ENCODE measurements at places on chromosomes 3 and 15.

- no peak for DNase-seq
Measured at GRCh38 chr3:102497571-102497970, 62.8 kb downstream of the ZPLD1 start.

DNA sequence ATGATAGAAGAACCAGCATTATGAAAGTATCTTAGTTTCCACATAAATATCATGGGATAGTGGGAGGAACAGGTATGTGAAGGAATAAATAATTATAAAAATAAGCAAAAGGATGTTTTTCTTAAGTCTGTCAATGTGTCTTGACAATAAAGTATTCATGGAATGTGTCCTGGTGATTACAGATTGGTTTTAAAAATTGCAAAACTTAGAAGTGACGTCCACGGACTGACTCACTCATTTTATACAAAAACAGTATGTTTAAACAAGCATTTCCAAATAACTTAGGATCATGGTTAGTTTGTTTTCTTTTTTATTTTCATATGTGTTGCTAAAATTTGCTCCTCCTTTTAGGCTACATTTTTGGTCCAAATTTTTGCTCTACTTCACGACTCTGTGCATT, 687.0 kb upstream of the NECTIN3 start:
- no peak for DNase-seq

- no peak for DNase-seq
Measured at GRCh38 chr15:92306663-92307062, 87.0 kb upstream of the ST8SIA2 start.

- no peak for DNase-seq
Measured at GRCh38 chr15:66863390-66864085, 161.5 kb downstream of the SMAD6 start.

DNA sequence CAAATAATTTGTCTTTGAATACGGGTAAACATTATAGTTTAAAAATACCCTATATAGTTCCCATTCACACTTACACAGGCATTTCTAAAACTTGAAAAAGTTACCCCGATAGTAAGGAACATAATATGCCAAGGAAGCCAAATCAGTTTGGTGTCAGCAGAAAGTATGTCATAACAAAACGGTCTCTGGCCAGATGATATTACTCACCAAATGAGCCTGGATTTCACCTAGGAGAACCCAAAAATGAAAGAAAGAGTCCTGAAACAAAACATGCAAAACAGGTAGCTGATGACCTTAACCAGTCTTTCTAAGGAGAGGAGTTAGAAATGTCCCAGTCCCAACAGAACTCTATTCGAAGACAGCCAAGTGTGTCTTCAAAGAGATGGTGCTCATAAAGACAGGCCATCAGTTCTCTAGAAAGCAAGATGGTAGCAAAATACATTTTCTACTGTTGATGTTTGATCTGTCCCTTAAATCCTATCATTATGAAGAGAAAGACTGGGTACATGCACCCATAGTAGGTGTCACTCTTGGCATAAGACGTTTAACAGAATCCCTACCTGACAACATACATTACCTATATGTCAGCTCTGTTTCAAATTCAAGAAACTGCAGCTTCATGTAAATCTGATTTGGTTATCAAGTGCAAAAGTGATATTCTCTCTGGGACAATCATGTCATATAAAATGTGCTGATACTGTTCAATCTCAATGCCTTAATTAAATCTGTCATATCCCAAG, 942.5 kb downstream of the ROBO1 start:
- DNase-seq, result no peak

GRCh38 chr3:194876403-194877095, 190.9 kb downstream of the FAM43A start:
- DNase-seq, result no peak

GRCh38 chr15:31364301-31365031, 37.8 kb downstream of the KLF13 start:
- DNase-seq, result no peak

DNA sequence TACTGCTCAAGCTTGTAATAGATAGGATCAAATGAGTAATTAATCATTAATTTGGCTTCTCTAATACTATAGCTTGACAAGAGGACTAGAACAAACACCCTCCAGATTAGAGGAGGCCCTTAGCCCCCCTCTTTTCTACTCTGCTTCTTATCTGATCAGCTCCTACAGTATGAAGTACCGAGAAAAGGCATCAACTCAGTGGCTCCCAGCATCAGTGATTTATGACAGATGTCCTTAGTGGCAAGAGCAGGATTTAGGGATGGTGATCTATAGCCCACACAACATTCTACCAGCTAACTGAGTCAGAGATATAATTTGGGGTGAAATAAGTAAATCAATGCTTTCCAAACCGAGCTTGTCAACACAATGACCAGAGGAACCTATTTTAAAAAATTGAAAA, 541.1 kb downstream of the NLGN1 start:
- no peak for DNase-seq

DNA sequence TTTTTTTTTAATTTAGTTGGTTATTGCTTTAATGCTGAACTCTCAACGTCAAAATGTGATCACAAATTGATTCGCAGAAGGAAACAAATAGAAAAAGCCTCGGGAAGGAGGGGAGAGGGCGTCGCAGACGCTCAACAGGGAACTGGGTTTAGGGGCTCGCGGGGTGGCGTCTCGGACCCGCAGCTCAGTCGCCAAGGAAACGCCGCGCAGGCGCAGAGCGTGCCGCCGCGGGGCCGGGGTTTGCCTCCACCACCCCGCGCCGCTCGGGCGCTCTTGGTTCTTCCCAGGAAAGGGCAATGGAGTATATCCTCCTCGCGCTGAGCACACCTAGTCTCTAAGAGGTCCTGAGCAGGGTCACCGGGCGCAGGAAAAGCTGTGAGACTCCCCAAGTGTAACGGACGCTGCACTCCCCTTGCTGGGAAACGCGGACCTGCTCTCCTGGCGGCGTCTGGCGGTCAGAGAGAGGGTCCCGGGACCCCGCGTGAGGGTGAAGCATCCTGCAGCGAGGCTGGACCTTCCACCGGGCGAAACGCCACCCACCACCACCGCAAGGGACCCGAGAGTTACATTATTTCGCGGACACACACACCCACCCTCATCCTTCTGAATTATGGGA, 753 bp downstream of the PLCH1 start:
- DNase-seq, result no peak

DNA sequence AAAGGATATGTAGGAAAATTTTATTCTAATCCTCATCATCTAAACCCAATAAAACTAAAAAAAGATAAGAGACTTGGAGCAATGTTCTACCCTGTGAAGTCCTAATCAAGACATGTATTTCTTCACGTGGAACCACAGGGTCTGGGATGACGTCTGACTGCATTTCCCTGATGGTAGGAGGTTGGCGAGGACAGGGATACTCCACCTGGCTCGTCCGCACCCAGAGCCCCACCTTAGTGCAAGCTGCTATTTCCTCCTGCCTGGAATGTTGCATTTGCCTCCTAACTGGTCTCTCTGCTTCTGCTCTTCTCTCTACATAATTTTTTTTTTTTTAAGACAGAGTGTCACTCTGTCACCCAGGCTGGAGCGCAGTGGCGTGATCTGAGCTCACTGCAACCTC, 57.7 kb upstream of the RASGRP1 start:
- no peak for DNase-seq

DNA sequence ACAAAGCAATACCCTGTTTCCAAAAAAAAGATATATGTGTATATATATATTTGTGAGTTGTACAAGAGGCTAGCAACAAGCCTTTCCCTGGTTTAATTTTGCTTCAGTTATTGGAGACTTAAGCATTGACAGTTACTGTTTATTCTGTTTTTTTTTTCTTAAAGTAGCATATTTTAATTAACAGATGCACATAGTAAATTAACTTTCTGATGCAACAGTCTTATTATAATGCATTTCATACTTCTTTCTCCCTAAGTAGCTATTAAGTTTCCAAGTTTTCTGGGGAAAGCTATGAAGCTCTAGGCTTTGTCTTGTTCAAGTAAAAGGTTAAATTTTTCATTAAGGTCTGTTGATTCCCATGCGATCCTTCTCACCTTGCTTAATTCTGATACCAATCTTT, 17.9 kb downstream of the PRKCI start:
- DNase-seq, result no peak

DNA sequence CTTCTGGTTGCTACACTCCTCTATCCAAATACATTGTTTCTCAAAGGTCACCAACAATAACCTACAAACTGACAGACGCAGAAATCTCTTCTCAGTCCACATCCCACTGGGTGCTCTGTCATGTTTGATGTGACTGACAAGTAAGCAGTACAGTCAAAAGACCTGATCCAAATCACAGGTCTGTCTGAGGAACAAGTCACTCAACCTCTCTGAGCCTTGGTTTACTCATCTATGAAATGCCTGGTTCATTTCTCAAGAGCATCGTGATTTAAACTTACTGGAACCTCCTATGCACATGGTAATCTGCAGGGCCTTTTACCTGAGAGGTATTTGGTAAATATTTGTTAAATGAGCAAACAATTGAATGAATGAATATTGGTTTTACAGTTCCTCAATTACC, 5.5 kb downstream of the LRRC31 start:
- DNase-seq, result no peak
